ENCODE measurements at places on chromosomes 5 and 9.

GRCh38 chr9:107542411-107543157 is 53.0 kb upstream of the KLF4 start:
- no peak for DNase-seq

GRCh38 chr5:9140711-9141110 is 405.2 kb downstream of the SEMA5A start:
- no peak for DNase-seq

- no peak for DNase-seq
Observed at GRCh38 chr5:1052076-1052475, 43.5 kb downstream of the NKD2 start.

DNA sequence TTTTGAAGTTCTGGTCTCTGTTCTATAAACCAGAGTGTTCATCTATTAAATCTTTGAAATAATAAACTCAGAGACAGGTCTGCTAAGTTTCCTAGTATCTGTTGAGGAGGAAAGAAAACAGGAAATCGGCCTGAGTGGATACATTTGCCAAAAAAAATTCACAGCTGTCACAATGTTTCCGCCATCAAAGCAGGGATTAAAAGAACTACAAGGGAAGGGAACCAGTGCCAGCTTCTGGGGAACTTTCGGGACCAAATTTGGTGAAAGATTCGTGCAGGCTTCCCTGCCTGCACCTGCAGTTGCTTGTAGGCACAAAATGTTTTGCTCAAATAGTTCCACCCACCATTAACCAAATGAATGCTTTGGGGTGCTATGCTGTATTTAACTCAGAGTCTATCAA is 267.5 kb downstream of the MSX2 start:
- no peak for DNase-seq

DNA sequence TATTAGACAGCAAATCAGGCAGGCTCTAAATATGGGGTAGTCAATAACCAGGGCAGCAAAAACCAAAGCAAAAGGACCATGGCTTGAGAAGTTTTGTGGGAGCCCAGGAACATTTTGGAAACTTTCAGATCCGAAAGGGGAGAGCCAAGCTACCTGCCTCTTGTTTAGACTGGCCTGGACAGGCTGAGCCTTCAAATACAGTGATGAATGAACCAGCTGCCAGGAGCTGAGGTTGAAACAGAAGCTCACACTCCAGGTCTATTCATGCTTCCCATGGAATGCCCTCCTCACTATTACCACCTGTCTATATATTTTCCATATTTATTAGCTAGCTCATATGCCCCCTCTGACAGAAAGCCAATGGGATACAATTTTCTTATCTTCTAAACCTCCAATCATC is 150.8 kb upstream of the SLC44A1 start:
- DNase-seq: no peak

All from activated effector memory CD4-positive, alpha-beta T cell treated with Interleukin-2 at 50 U/mL for 16 hours (primary cell).